ENCODE measurements at places on chromosomes 5 and 9. TPM values are rescaled to one million over a fixed set of nuclear protein-coding genes. Genes with fewer than 3 reads are reported as not detected.

RARS1 gene
- total RNA-seq: 81.4 TPM

ENTREP1 gene
- total RNA-seq: not detected

SLIT3 gene
- not detected for total RNA-seq

HSPB3 gene
- total RNA-seq: not detected

CXCL14 gene
- not detected for total RNA-seq

GZMA gene
- total RNA-seq: 365 TPM

C9orf153 gene
- 0.34 TPM for total RNA-seq

SPATA31D4 gene
- total RNA-seq: not detected

ATOSB gene
- 14.5 TPM for total RNA-seq
